Activated naive CD4-positive, alpha-beta T cell treated with Interleukin-2 at 50 U/mL for 16 hours (primary cell): ENCODE measurements at places on chromosomes 6 and 20.

DNA sequence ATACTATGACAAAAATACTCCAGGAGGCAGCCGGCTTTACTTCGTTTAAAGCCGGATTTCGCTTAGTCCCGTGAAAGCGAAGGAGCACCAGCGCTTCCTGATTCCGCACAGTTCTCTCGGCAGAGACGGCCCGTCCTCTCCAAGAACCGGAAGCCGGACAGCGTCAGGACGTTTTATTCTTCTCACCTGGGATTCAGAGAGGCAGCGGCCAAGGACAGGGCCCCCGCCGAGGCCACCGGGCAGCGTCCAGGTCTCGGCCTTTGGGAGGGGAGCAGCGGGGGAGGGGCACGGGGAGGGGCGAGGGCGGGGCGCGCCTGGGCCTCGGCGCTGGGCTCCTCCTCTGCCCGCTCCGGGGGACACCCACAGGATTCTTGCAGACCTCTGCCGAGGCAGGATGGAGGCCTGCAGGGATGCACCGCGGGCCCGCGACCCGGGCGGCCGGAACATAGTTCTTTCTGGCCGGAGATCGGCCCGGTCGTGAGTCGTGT is 2.8 kb upstream of the DIDO1 start:
- peak; percentile 62 for DNase-seq

- DNase-seq = no peak
Measured at GRCh38 chr6:72703093-72703492, 81.2 kb downstream of the KCNQ5 start.

GRCh38 chr20:36478137-36478905 is 63.0 kb upstream of the MYL9 start:
- no peak for DNase-seq

- no peak for DNase-seq
Measured at GRCh38 chr20:34948030-34948429, 7.6 kb downstream of the GSS start.

DNA sequence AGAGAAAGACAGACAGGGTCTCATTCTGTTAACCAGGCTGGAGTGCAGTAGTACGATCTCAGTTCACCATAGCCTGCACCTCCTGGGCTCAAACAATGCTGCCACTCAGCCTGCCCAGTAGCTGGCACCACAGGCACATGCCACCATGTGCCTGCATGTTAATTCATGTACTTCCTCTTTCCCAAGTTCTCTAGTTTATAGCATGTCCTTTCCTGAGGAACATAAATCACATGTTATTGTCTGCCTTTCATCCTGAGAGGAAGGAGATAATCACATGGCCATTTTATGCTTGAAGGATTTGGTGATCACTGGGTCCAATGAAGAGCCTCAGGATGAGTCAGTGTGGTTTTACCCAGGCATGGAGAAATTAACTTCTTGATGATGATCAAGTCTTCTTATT is 47.9 kb downstream of the COL11A2 start:
- no peak for DNase-seq

- no peak for DNase-seq
Measured at GRCh38 chr6:43782764-43783513, 12.9 kb downstream of the VEGFA start.

DNA sequence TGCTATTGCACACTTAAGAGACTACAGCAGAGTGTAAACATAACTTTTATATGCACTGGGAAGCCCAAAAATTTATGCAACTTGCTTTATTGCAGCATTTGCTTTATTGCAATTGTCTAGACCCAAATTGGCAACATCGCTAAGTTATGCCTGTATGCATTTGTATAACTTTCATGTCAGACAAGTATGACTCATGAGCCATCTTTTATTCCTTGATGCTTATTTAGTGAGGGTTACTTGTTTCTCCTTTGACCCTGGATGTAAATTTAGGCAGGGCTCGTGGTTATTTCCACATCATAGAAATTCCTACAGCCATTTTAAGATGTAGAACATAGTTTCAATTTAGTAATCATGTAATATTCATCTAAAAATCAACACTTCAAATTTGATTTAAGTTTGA is 130.3 kb upstream of the LY86 start:
- DNase-seq = no peak

- DNase-seq = no peak
Measured at GRCh38 chr6:144718431-144718830, 433.3 kb downstream of the UTRN start.

- DNase-seq = no peak
Measured at GRCh38 chr6:87846434-87846833, 144.4 kb upstream of the AKIRIN2 start.

GRCh38 chr20:23125625-23126191 is 39.6 kb upstream of the CD93 start:
- DNase-seq = no peak

- no peak for DNase-seq
Measured at GRCh38 chr6:76217606-76218005, 145.1 kb upstream of the IMPG1 start.

GRCh38 chr6:25193460-25194171 is 85.6 kb upstream of the CARMIL1 start:
- DNase-seq = no peak

DNA sequence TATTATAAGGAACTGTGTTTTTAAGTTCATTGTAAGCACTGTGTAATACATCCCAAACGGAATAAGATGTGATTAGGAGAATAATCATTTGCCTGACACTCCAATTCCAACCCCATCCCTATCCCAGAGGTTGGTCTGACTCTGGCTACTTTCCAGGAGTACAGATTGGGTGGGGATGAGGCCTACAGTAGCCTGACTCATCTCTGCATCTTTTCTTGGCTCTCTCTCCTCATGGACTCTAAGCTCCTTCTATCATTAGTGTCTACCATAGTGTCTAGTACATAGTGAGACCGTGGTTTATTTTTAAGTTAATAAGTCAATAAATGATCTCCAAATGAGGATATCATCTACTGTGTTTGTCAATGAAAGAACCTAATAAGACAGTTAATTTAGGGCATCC is 92.2 kb upstream of the CNKSR3 start:
- no peak for DNase-seq

- DNase-seq = no peak
Measured at GRCh38 chr20:36096435-36096834, 58.1 kb upstream of the EPB41L1 start.

DNA sequence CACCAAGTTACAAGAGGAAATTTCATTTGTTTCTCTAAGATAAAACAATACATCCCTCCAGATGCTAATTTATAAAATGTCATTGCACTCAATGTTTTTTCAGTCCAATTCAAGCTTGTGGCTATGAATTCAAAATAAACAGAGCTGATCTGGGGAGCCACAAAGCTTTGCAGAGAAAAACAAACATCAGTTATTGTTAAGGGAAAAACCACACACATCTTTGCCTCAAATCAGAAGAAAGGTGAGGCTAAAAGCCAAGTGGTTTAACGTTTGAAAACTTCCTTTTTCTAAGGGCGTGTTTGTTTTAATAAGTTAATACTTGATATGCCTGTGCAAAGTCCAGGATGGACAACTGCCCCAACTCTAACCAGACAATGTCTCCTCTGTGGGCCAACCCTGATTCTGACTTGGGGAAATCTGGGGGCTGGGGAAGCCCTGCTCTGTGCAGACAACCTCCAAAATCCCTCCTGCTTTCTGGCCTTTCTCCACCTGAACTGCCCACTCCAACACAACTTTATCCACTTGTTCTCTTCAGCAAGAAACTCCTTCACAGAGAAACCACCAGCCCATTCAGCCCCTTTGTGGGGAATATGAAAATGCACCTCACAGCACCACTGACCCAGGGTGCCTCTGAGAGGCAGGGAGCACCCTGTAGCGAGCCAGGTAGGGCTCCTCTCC is 44.6 kb upstream of the NT5E start:
- no peak for DNase-seq

DNA sequence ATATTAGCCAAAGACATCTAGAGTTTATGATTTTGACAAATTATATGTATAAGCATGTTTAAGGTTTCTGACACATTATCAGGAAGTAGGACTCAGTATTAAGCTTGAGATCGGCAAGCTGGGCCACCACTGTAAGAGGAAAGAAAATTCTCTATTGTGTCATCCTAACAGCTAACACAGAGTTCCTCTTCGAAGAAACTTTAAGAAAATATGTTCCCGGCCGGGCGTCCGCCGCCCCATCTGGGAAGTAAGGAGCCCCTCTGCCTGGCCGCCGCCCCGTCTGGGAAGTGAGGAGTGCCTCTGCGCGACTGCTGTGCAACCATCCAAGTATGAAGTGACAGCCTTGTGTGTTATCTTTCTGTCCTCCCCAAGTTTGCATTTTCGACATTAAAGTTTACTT is 23.0 kb downstream of the USP49 start:
- no peak for DNase-seq

GRCh38 chr6:4415549-4415948 is 280.2 kb upstream of the ECI2 start:
- no peak for DNase-seq

DNA sequence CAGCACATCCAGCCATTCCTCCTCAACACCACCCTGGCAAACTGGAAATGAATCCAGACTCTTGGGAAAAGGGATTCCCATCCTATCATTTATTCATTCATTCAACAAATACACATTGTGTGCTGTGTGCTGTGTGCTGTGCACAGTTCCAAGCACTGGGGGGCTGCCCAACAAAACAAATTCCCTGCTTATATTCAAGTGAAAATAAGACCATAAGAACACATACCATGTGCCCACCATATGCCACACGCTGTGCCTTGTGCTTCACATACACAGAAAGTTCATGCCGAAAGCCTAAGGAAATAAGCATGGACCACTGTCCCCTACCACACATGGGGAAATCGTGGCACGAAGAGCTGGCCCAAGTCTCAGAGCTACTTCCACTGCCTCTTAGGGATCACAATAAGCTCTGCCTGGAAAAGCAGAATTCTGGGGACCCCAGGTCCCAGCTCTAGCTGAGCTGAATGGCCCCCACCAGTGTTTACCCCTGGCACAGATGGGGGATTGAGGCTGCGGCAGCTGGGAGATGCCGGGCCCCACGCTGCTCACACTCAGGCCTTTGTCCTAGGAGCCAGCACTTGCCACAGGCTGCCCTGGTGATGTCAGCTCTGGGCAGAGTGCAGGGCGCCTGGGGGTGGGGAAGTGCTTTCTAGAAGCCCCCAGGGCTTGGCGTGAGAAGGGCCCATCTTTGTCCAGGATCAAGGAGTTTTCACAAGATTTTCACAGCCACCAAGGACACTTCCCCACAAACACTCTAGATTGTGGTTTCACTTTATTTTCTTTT is 99.6 kb downstream of the PREX1 start:
- DNase-seq = no peak

DNA sequence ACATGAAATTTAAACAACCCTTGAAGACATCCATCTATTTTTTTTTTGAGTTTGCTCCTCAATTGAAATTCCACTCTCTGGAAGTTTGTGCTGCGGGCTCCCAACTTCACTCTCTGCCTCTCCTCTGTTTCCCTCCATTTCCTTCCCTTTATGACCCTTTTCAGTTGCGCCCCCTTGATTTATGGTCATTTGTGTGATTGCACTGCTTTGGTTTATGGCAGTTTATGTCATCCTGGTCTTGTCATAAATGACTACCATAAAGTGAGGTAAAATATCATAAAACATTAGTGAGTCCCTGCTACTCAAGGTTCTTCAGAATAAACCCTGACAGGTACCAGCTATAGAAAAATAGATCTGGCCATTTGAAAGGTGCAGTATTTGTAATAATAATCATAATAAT is 348.3 kb upstream of the ZFP64 start:
- no peak for DNase-seq

- DNase-seq = peak; percentile 38
Measured at GRCh38 chr20:3383878-3384495, 23.5 kb downstream of the DNAAF9 start.

DNA sequence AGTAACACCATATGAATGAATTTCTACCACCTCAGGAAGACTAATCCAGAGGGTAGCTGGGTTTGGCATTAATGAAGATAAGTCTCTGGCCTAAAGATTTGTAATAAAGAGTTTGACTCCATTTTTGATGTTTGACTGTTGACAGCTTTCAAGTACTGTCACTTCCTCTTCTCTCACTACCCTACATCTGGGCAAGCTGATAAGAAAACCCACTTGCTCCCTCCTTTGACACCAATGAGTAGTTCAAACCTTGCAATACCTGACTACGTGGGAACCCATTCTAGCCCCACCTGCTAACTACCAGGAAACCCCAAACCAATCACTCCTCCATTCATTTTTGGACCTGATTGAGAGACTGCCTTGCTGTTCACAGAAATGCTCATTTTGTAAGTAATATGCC is 621.5 kb downstream of the TENT5A start:
- DNase-seq = no peak

DNA sequence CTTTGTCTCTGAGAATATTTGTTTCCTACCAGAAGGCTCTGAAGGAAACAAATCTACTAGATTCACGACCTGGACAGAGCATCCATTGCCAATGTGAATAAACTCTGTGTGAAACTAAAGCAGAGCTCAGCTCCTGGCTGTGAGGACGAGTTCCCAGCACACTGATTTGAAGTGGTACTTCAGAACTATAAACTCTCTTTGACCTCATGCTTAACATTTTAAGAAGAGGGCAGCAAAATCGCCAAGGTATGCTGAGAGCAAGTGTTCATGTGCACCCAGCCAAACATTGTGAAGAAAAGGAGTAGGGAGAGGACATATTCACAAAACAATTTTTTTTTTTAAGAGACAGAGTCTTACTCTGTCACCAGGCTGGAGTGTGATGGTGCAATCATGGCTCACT is 33.7 kb upstream of the ZNF133 start:
- DNase-seq = no peak

- no peak for DNase-seq
Measured at GRCh38 chr20:37314617-37315016, 25.2 kb downstream of the MANBAL start.

GRCh38 chr6:82057846-82058554 is 189.5 kb downstream of the IBTK start:
- no peak for DNase-seq

DNA sequence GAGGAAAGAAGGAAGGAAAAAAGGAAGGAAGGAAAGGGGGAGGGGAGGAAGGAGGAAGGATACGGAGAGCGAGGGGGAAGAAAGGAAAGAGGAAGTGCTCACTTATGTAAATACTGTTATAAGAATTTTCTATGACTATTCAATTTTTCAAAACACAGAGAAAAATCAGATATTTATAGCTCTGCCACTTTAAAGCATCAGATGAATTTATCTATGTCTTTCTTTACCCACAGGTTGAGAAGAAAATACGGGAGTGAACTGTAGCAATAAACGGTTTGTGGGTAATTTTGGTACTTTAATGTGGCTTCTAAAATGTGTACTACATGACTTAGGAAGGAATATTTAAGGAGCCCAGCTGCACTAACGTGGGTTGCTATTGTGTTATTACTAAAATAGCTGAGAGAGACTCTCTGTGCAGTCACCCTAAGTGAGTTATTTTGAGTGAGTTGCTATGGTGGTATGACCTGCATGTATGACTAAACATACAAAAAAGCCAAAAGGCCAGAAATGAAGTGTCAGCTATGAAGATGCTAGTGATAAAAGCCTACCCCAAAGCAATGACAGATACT is 225.5 kb downstream of the SOD2 start:
- DNase-seq = no peak

DNA sequence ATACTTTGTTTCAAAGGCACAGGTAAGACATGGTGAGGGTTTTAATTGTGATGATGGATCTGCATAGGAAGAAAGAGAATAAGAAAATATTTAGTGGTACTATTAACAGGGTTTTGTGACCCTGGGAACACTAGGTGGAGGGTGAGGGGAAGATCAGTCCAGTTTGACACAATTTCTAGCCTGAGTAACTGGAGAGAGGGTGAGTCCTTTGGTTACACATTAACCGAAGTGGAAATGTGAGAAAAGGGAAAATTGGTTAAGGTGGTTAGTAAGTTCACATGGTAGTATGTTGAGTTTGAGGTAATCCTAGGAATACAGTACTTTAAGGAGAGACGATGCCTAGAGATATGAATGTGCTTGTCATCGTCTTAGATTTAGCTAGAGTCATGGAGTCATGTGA is 54.8 kb upstream of the POU3F2 start:
- DNase-seq = no peak

GRCh38 chr20:16694161-16694560 is 35.7 kb upstream of the SNRPB2 start:
- no peak for DNase-seq
